ENCODE measurements at places on chromosomes 12 and 14.
A peak's percentile ranks its signal among the peaks of the same experiment; 100 is the strongest.

GRCh38 chr14:73696466-73697400 lies 17.5 kb downstream of the PNMA1 start:
- DNase-seq = no peak

DNA sequence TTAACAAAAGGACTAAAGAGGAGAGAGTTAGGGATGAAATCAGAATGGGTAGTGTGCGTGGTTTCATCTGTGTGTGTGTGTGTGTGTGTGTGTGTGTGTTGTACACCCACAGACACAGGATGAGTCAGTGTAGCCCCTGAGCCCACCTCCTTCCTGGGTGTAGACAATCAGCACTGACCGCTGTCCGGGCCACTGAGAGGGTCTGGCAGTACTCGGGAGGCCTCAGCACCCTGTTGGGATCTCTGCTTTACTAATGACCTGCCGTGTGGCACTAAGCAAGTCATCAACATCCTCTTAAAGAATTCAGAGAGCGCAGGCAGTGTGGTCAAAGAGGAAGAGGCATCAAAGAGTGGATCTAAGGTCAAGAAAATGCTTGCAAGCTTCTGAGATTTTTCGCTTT lies 112.6 kb downstream of the PRMT8 start:
- no peak for DNase-seq

DNA sequence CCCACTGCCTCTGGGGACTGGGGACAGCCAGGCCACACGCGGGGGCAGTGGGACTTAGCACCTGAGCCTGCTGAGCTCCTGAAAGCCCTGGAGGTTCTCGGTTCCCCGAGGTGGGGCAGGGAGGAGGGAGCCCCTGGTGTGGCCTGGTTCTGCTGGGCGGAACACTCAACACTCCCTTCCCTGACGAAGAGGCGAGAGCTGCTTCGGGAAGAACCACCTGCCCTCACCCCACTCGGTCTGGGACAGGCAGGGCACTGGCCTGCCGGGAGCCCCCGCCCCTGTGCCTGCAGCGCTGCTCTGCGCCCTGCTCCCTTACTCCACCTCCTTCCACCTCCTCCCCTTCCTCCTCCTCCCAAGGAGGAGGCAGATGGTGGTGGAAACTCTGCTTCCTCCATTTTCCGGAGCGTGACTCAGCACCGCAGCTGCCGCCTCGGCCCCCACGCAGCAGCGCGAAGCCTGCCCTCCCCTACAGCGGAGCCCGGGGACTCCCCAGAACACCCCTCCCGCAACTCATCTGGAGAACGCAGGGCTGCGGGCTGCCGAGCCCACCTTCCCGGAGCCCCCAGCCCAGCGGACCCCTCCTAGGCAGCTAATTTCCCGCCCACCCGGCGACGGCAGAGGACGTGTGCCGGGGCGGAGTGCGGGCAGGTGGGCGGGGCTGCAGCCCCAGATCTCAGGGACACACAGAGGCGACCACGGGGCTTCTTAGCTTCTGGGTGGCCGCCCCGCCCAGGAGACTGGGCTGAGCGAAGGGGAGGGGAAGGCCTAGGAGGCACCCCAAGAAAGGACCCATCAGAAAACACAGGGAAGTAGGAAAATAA lies 11.7 kb upstream of the INF2 start:
- peak; percentile 75 for DNase-seq

DNA sequence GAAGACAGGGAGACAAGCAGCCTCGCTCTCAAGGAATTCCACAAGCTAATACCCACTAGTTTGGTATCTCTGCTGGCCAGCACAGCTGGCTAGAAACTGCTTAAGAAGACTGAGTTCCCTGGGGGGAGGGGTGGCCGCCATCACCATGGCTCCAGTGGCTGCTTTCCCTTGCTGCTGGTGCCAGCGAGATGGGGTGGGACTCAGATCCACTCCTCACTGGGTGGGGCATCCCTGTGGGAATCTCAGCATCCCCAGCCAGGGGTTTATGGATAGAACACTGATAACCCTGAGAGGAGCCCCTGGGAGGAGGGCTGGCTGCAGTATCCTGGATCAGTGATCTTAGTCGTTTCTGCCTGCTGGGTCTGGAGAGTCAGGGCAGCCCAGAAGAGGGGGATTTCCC lies 170.6 kb upstream of the MDGA2 start:
- DNase-seq = no peak

DNA sequence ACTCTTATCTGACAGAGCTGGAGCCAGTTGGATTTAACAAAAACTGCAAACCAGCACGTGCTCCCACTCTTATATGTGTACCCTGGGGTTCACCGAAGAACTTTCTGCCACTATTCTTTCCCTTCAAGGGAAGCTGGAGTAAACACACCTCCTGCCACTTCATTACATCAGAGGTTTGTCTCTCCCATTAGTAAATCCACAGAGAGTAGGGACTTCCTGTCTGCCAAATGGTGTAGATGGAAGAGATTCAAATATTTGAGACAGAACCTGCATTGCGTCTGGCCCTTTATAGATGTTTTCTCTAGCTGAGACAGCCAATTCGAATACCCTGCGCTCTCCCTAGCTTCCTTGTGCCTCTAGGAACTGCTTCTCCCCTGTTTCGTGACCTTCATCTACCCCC lies 29.1 kb upstream of the AEBP2 start:
- no peak for DNase-seq

GRCh38 chr14:49159081-49159480 lies 427.1 kb downstream of the RPS29 start:
- no peak for DNase-seq

DNA sequence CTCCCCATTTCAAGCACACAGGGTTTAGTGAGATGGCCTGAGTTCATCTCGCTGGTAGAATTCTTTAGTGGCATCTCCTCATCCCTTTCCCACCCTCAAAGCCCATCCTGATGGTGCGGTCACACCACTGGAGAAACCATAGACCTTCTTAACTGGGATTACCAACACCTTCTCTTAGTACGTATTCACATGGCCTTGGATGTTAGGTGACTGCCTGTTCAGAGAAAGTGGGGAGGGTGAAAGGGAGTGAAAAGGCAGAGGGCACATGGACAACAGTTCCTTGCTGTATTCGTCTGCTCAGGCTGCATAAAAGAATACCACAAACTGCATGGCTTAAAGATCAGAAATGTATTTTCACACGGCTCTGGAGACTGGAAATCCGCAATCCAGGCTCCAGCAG lies 306.1 kb downstream of the ZFP36L1 start:
- DNase-seq = no peak

GRCh38 chr12:42173961-42174521 lies 29.4 kb upstream of the GXYLT1 start:
- no peak for DNase-seq

DNA sequence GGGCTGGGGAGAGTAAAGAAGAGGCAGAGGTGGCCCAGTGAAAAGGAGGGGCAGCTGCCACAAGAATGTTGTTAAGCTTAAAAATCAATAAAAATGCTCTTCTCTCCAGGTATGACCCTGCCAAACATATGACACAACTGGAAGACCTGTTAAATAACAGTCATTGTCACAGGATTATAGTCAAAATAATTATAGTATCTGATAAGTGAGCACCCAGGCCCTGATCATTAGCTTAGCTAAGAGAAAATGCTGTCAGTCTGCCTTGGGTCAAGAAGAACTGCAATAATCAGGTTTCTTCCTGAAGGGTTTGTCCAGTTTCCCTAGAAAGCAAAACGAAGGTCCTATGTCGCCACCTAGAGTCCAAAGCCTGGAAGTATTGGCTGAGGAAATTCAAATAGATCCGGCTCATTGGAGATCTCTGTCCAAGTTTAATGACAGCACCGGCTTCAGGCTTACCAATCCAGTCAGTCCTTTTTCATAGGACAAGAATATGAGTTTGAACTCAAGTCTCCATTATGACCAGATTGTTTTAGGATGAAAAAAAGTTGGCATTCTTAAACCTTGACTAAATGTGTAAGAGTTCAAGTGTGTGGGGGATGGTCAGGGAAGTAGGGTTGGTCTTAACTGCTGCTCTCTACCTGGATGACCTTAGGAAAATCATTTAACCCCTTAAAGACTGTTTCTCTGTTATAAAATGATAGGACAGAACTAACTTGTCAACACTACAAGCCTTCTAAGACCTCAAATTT lies 22.5 kb upstream of the NKX2-8 start:
- peak; percentile 56 for DNase-seq

- no peak for DNase-seq
Measured at GRCh38 chr12:12384571-12385340, 27.9 kb downstream of the BORCS5 start.

- no peak for DNase-seq
Measured at GRCh38 chr14:69770559-69770958, 3.6 kb downstream of the SRSF5 start.

- no peak for DNase-seq
Measured at GRCh38 chr12:69240631-69240995, 1.2 kb downstream of the CPSF6 start.

- DNase-seq = no peak
Measured at GRCh38 chr14:92902191-92902590, 20.8 kb upstream of the CHGA start.

- no peak for DNase-seq
Measured at GRCh38 chr12:45220363-45220931, 4.6 kb downstream of the ANO6 start.

- DNase-seq = no peak
Measured at GRCh38 chr12:50224026-50224692, 57.0 kb upstream of the CERS5 start.

- DNase-seq = no peak
Measured at GRCh38 chr12:93006471-93007208, 77.5 kb upstream of the EEA1 start.

DNA sequence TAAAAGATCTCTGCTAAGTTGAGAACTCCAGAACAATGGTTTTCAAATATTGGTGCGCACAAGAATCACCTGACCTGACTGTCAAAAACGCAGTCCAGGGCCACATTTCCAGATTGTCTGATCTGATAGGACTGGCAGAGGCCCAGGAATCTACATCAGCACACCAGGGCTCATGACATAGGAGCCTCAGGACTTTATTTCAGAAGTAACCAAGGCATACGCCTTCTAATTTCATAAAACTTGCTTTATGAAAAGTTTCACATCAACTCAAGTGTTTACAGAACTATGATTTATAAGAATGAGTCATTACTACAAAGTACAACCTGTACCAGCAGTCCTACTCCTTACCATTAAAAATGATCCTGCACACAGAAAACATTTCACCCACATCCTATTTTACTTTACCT lies 47.7 kb upstream of the PTPRO start:
- DNase-seq = no peak

DNA sequence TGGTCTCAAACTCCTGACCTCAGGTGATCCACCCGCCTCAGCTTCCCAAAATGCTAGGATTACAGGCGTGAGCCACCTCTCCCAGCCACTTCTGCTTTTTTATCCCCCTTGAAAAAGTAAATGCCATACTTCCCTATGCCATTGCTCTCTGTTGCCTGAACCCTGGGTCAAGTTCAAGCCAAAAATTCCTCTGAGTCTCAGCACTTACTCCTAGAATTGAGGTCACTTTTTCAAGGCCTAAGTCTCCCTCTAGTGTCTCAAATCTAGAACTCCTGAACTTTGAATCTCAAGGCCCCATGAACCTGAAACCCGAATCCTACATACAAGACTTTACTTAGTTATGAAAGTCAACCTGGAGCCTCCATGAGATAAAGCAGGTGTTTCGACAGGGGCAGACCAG lies 1.4 kb upstream of the APOBEC1 start:
- DNase-seq = no peak

DNA sequence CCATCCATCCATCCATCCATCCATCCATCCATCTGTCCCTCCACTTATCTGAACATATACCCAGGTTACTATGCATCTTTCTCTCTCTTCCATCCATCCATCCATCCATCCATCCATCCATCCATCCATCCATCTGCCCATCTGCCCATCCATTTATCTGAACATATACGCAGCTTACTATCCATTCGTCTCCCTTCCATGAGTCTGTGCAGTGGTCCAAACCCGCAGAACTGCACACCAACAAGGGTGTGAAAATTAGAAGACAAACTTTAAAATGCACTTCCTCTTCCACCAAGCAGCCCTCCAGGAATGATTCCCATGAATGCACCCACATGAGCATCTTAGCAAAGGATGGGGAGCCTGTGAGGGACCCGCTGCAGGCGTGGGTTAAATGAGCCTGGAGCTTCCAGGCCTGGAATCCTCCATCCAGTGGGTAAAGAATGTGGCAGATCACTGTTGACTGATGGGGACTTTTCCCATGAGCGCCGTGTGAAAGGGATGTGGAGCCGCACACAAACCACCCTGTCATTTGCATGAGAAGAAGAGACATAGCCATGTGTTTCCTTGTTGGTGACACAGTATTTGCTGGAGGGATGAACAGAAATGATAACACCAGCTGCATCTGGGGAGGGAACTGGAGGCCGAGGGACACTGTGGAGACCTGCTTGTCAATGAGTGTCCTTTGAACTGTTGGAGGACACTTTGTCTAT lies 376.6 kb downstream of the ADGRD1 start:
- no peak for DNase-seq

GRCh38 chr12:9132008-9132535 lies 16.4 kb upstream of the A2M start:
- DNase-seq = no peak

- DNase-seq = no peak
Measured at GRCh38 chr12:53578783-53579182, 47.4 kb downstream of the ATF7 start.

DNA sequence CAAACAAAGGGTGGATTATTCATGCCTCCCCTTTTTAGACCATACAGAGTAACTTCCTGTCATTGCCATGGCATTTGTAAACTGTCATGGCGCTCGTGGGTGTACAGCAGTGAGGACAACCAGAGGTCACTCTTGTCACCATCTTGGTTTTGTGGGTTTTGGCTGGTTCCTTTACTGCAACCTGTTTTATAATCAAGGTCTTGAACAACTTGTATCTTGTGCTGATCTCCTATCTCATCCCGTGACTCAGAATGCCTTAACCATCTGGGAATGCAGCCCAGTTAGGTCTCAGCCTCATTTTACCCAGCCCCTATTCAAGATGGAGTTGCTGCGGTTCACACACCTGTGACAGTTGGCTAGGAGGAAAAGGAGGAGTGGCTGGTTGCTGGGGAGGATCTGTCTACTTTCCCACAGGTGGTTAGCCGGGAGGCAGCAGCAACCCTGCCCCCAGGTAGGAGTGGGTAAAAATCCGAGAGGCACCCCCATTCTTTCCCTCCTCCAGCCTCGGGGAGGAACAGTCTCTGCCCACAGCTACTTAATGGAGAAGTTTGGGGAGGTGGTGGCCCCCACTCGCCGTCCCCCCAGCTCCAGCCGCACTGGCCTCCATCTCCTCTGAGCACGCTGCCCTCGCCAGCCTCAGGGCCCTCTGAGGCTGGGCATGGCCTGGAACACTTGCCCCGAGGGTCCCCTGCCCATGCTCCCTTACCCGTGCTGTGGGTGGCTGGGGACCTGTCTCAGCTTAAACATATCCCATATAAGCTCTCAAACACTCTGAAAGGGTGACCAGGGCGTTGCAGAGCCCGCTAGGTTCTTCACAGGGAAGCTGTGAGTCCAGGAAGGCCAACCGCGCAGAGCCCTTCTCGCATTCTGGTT lies 41.7 kb downstream of the SMIM41 start:
- DNase-seq = no peak

GRCh38 chr12:6237830-6238229 lies 37.6 kb downstream of the CD9 start:
- no peak for DNase-seq

DNA sequence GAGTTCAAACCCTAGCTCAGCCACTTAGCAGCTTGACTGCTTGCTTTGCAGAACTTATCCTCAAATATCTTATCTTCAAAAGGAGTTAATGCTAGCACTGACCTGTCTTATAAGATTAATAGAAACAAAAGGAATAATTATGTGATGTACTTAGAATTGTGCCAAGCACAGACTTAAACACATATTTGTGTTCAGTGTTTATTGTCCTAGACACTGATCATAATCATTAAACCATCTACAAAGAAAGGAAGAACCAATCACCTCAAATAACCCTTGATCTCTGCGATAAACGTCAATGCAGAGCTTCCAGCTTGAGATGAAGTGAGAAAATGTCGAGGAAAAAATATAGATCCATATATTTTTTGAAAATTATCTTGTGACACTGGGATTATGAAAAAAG lies 73.1 kb downstream of the ATXN7L3B start:
- DNase-seq = no peak
